ENCODE measurements at places on chromosomes 2 and 18.

DNA sequence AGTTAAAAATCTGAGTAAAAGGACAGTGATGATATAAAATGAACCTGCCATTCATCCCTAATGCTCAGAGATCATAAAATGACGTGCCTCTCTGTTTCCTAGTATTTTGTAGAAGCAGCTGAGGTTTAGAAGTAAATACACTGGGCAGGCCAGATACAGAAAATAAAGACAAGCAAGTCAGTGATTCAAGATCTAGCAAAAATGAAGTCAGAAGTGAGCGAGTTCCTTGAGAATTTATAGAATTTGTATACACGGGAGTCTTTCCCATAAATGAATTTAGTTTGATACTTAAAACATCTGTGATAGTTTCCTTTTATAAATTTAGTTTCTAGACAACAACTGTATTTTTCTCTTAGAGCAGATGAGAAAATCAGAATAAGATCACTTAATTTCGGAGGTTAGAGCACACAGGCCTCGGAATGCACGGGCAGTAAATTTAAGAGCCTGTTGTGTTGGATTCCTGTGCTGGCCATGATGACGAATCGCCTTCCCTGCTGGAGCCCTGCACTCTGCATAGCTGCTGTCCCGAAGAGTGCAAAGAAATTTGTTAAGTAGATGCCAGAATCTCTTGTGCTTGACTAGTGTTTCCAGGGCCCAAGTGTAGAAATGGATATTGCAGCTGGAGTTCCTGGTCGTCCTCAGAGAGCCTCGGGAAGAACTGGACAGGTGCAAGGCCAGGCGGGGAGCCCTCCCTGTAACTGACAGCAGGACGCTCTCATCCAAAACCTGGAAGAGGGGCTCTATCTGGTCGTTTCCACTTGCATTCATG is 83.7 kb upstream of the RBM44 start:
- DNase-seq, result no peak

GRCh38 chr18:27361477-27361876 is 176.4 kb upstream of the CHST9 start:
- DNase-seq, result no peak

- no peak for DNase-seq
Observed at GRCh38 chr2:142825861-142826260, 51.6 kb upstream of the KYNU start.

DNA sequence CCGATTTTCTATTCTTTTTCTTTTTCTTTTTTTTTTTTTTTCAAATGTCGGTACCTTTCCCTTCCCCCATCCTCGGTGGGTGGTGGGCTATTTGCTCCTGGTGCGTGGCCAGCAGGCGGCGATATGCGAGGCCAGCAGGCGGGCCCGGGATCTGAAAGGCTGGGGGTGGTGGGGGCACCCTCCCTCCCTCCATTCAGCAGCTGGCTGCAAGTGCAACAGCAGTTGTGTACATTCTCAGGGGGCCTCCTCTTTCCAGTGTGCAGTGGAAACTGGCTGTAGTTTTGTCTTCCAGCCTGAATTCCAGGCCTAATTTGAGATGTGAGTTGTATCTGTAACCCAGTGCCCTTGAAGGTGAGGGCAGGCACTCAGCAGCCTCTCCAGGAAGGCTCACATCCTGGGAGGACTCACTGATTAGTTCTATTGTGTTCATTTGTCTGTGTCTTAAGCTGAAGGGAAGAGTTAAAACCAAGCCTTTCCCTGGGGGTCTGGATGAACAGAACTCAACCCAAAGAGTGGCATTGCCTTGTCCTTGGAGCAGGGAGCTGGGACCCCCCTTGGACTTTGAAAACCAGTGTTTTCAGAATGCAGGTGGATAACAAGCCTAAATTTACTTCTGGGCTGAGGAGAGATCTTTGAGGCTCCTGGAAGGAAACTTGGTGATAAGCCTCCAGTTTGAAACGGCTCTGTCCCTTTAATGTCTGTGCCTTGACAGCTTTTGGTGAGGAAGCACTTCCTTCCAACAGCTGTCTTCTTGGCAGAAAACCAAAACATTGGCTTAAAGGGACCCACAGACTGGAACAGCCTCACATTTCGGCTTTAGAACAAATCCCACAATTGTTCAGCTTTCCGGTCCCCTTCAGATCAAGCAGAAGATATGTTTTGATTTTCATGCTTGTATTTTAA is 3.3 kb downstream of the MYCN start:
- DNase-seq, result no peak

GRCh38 chr2:156083763-156084493 is 248.6 kb downstream of the NR4A2 start:
- no peak for DNase-seq

- no peak for DNase-seq
Observed at GRCh38 chr18:77733292-77733903, 483.8 kb downstream of the GALR1 start.

- peak; percentile 37 for DNase-seq
Observed at GRCh38 chr2:105330681-105331375, 1.3 kb upstream of the TGFBRAP1 start.

GRCh38 chr18:12315490-12315889 is 7.4 kb downstream of the TUBB6 start:
- no peak for DNase-seq

- DNase-seq, result peak; percentile 33
Observed at GRCh38 chr18:23226930-23227725, 91.8 kb downstream of the CABLES1 start.

DNA sequence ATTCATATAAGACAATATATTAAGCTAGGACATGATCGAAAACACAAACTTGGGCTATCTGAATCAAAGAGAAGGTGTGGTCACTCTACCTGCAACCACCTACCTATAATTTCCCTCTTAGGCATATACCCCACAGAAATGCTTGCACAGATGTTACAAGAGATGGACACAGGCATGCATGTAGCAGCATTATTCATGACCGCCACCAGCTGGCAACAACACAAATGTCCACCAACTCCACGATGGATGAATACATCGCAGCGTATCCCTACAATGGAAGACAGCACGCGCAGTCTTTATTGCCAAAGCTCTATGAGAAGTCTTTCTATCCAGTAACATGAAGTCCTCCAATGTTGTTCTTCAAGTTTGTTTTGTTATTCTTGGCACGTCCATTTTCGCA is 90.8 kb downstream of the ARL4C start:
- DNase-seq, result no peak

DNA sequence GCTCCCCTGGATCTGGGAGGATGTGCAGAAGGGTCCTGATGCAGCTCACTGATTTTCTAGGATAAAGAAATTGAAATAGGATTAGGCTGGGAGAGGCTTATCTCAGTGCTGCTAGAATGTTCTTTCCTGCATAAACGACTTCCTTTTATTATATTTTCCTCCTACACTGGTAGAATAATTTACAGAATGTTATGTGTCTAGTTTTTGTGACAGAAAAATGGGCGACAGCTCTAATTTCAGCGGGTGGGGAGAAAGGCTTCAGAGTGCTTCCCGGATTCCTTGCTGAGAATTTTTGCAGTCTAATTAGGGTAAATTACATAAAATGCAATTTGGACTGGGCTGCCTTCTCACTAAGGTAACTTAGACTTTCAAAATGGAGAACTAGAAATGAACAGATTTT is 66.2 kb downstream of the SKA1 start:
- DNase-seq, result no peak

DNA sequence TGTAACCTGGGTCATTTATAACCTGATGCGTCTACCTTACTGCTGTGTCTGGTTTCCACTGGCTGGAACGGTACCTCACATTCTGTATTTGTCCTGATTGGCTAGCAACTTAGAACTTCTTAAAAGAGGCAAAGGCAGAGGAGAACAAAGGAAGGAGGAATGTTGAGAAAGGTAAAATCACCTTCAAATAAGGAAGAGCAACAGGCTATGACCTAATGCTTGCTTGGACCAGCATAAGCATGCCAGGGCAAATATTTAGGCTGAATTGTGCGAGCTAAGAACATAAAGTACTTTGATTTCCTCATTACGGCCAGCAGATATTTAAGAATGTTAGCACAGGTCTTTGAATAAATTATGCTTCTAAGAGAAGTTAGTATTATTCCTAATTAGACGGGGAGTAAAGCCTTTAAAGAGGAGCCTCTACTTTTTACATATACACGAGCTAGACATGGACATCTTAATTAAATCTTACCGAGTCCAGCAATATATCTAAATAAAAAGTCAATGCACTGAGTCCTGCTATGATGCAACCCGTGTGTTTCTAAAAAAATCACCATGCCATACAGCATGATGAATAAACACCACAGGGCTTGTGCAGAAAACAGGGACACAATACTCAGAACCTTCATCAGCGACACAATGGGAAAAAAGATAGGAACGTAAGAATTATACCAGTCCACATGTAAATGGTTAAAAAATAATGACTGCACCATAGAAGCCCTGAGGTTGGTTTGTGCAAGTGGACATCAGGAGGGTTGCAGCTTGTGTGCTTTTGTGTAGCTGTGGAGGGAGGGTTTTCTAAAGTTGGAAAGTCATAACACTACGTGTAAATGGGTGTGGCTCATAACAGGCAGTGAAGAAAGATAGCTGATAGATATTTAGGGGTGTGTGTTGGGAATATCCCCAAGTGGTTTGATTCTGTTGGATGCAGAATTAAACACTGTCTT is 14.2 kb downstream of the SEPTIN2 start:
- DNase-seq, result no peak

- DNase-seq, result no peak
Observed at GRCh38 chr2:109031476-109032228, 42.6 kb upstream of the EDAR start.

All from SW480 (cell line).